ENCODE measurements at places on chromosomes 11 and 22. TPM values are rescaled to one million over a fixed set of nuclear protein-coding genes. Genes with fewer than 3 reads are reported as not detected.
A peak's percentile ranks its signal among the peaks of the same experiment; 100 is the strongest.

- DNase-seq, result no peak
- H3K4me1 ChIP-seq, result peaks cover 93% of the 10 kb centered on the region
- no peaks in the 10 kb centered on the region for H3K36me3 ChIP-seq
- H3K27ac ChIP-seq, result no peak overlapping the region
Observed at GRCh38 chr22:45529971-45530575, 27.4 kb downstream of the FBLN1 start.

DNA sequence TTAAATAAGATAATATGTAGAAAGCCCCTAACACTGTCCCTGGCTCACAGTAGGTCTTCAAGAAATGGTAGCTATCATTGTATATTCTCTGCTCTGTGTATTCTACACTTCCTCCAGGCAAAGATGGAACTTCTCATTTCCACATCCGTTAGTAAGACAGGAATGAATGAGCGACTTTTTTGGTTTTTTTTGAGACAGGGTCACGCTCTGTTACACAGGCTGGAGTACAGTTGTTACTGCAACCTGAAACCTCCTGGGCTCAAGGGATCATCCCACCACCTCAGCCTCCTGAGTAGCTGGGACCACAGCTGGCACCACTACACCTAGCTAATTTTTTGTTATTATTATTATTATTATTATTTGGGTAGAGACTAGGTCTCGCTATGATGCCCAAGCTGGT is 2.3 kb upstream of the CLPB start:
- DNase-seq, result no peak
- no peaks in the 10 kb centered on the region for H3K27me3 ChIP-seq
- H3K36me3 ChIP-seq, result no peaks in the 10 kb centered on the region
- no peak overlapping the region for H3K27ac ChIP-seq
- H3K4me1 ChIP-seq, result peaks cover 16% of the 10 kb centered on the region
- no peak overlapping the region for H3K4me3 ChIP-seq

GRCh38 chr11:6705905-6706535 is 22.9 kb upstream of the MRPL17 start:
- H3K4me3 ChIP-seq, result no peak overlapping the region
- peaks cover 6% of the 10 kb centered on the region for H3K4me1 ChIP-seq
- DNase-seq, result no peak
- H3K27ac ChIP-seq, result no peak overlapping the region
- H3K36me3 ChIP-seq, result no peaks in the 10 kb centered on the region
- no peaks in the 10 kb centered on the region for H3K27me3 ChIP-seq

- DNase-seq, result no peak
- no peak overlapping the region for H3K27ac ChIP-seq
- H3K27me3 ChIP-seq, result no peaks in the 10 kb centered on the region
- H3K4me1 ChIP-seq, result no peaks in the 10 kb centered on the region
Observed at GRCh38 chr11:101453682-101454081, 130.1 kb downstream of the TRPC6 start.

DNA sequence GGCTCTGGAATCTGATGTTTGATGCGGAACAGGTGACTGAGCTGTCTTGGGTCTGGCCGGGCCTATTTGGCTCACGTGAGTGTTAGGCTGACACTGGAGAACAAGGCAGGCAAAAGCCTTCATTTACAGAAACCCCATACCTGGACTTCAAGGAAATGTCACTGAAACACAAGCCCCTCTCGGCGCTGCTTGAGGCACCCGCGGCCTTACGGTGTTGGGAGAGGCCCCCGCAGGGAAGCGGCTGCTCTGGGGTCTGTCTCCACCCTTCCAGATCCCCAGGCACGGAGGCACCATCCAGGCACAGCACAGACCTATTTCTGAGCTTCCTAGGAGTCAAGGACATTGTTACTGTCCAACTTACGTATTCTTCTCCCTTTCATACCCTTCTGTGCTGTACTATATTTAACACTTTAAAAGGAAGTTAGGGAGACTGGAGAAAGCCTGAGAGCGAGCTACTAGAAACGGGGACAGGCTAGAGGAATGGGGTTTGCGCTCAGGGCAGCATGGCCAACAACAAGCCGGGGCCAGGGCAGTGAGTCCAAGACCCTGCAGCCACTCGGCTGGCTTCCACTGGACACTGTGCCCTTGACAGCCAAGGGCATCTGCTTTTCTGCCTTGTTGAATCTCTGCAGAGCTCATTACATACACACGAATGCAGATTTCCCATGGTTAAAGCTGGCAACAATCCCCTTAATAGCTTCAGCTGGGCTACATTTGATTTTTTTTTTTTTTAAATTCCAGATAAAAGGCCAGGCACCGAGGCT is 23.8 kb downstream of the DRD4 start:
- H3K36me3 ChIP-seq, result peaks cover 16% of the 10 kb centered on the region
- no peaks in the 10 kb centered on the region for H3K4me1 ChIP-seq
- no peak for DNase-seq
- H3K4me3 ChIP-seq, result no peak overlapping the region
- no peak overlapping the region for H3K27ac ChIP-seq

CLCF1 gene
- 8.3 TPM for total RNA-seq

DNA sequence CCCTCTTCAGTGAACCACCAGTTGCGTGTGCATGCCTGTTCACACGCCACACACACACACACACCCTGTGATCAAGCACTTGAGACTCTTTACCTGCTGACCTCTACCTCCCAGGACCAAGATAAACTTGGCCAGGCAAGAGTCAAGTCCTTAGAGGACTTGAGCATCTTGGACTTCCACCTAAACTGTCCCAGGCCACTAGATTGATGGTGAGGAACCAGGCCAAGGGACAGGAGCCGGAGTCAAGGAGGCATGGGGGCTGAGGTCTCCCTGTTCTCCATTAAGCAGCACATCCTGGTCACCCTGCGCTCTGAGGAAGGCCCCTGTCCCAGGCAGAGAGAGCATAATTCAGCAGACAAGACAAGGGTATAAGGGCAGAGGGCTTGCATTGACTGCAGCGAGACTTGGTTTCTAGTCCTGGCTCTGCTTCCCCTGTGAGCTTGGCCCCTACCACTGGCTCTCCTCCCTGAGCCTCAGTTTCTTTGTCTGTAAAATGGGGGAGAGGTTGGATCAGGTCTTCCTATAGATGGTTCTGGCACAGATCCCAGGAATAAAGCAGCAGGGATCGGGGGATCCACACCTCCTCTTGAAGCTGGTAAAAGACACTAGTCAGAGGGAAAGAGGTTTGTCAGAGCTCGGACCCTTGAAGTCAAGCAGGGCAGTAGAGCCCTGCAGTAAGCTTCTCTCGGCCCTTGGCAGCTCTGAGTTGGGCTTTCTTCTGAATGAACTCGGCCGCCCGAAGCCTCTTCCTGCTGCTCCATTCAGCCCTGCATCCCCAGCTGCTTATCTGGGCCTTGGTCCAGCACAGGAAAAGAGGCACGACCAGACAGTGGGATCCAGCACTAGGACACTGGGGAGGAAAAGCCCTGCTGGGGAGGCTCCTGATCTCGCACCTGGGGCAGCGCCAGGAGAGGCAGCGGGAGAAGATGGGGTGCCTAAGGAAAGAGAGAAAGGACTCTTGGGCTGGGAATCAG is 2.0 kb downstream of the CREB3L1 start:
- peaks cover 19% of the 10 kb centered on the region for H3K27me3 ChIP-seq
- no peaks in the 10 kb centered on the region for H3K36me3 ChIP-seq
- peak overlapping the region; percentile 52 for H3K4me3 ChIP-seq
- DNase-seq, result no peak
- no peak overlapping the region for H3K27ac ChIP-seq

- no peaks in the 10 kb centered on the region for H3K27me3 ChIP-seq
- no peak overlapping the region for H3K27ac ChIP-seq
- no peak for DNase-seq
- no peaks in the 10 kb centered on the region for H3K36me3 ChIP-seq
Observed at GRCh38 chr11:58285483-58286040, 17.5 kb upstream of the OR10W1 start.

DNA sequence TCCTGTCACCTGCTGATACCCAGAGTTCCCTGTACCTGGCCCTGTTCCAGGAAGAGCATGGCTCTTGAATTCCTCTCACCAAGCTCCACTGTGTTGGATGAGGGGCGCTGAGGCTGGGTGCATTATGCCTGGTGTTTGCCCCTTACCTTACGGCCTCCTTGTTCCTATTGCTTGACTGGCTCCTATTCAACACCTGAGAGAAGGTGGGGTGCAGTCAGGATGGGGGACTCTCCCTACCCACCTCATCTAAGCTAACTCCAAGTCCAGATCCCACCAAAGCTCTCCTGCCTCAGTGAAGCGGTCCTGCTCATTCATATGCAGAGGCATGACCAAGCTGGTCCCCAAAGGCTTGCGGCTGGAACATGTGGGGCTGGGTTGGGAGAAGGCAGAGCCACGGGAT is 35.8 kb upstream of the RIC3 start:
- H3K4me1 ChIP-seq, result peaks cover 6% of the 10 kb centered on the region
- no peak overlapping the region for H3K4me3 ChIP-seq
- no peaks in the 10 kb centered on the region for H3K36me3 ChIP-seq
- DNase-seq, result no peak
- H3K27me3 ChIP-seq, result peaks cover 26% of the 10 kb centered on the region
- H3K27ac ChIP-seq, result no peak overlapping the region

GRIA4 gene
- total RNA-seq, result 0.33 TPM
